ENCODE measurements at places on chromosomes 7 and 10.

DNA sequence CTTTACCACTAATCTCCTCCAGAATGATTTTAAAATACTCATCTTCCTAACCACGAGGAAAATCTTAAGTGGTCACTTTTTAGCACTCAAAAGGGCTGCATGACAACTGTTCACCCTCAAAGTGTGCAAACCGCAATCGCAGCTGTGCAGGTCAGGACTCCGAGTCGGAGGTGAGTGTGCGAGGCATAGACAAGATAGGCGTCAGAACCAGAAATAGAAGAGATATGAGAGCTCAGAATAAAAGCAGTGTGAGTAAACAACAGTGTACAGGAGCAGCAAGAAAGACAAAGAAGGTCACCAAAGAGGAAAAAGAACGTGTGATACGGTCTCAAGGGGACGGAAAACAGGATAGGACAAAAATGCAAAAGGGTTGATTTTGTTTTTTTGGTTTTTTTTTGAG lies 17.5 kb upstream of the ENO4 start:
- DNase-seq = no peak

- no peak for DNase-seq
Measured at GRCh38 chr10:124944982-124945381, 3.1 kb downstream of the ZRANB1 start.

- DNase-seq = no peak
Measured at GRCh38 chr10:80163741-80164341, 31.3 kb downstream of the PLAC9 start.

DNA sequence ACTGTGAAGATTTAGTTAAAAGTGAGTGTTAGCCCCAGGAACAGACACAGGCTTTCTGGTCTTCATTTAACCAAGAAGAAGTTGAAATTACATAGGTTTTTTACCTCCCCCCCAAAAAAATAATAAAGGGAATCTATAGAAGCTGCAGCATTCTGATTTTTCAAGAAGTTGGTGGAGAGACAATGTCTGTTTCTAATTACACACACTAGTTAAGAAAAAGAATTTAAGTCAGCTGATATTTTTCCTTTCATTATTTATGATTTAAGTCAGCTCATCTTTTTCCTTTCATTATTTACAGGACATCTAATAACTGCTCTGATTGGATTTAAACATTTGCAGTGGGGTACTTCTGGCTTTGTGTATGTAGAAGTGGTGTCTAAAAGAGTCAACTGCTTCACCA lies 201.4 kb upstream of the NRP1 start:
- no peak for DNase-seq

DNA sequence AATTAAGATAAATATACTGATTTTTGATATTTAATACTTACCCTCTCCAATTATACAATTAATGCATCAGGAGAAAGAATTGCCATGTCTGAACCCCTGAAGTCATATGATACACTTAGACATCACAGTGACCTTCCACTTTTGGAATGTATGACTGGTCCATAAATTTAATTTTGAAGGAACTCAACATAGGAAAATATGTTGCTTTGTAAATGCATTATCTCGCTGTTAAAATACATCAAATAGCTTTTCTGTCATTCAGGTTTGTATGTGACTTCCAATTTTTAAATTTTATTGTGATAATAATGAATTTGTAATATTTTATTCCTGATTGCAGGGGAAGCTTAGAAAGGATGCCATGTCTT lies 631.9 kb upstream of the ANKRD30A start:
- no peak for DNase-seq

DNA sequence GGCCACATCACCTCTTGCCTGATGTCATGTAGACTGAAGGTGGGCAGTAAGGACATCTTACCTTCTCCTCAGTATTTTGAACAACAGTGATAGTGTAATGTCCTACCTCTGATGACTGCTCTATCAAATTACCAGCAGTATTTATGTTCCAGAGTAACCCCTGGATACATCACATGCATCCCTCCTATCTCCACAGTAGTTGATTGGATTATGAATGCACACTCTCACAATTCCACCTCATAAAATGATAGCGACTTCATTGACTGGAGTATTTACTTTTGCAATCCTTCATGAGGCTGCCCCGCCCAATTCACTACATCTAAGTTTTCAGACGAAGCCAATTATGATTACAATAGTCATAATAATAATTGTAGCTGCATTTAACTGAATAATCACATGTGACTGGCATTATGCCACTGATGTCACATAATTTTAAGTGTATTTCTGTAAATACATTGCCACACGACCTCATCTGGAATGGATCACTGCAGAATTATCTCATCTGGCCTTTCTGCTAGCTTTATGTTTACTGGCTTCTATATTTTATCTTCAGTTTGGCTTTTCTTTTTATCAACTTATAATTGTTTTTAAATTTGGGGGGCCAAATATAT lies 268.9 kb downstream of the SLC25A13 start:
- DNase-seq = no peak

DNA sequence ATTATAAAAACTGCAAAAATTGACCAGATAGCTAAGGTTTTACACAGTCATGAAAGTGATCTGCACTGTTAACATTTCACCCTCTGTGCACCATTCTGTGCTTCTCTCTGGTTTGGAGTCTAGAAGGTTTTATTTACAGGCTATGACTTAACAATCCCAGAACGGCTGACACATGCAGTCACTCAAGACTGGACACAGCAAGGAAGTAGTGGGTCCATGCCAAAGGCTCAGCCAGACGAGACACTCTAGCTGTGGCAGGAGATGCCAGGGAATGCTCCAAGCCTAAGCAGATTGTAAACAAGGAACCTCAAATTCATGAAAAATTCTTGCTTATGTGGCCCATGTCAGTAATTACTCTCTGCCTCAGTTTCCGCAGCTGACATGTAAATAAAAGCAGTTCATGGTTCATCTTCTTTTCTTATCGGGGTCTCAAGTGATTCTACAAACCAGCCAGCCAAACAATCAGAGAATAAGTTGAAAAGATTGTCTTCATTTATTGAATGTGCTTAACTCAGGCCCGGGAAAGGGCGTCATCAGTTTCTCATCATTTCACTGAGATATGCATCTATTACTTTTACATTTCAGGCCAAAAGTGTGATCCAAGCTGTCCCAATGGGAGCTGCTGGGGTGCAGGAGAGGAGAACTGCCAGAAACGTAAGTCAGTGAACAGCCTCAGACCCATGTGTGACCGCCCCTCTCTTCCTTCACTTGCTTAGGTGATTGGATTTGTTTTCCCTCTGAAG lies 132.1 kb downstream of the EGFR start:
- no peak for DNase-seq

DNA sequence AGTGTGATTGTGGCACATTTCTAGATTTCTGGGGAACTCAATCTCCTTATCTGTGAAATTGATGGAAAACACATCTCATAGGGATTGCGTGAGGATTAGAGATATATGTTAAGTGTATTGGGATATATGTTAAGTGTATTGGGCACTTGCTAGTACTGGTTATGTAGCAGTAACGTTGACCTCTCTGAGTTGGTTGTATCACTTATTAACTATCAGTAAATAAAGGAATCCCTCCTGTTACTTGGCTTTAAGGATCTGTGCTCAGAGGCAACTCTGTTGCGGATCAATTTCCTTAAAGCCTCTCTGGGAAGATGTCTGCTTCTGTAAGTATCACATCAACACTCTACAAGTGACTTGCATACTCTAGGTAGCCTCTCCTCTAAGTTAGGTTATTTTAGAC lies 25.2 kb downstream of the GNAI1 start:
- DNase-seq = no peak

GRCh38 chr10:58081353-58081752 lies 186.3 kb downstream of the IPMK start:
- no peak for DNase-seq

- DNase-seq = no peak
Measured at GRCh38 chr7:131302876-131303707, 24.6 kb upstream of the MKLN1 start.

DNA sequence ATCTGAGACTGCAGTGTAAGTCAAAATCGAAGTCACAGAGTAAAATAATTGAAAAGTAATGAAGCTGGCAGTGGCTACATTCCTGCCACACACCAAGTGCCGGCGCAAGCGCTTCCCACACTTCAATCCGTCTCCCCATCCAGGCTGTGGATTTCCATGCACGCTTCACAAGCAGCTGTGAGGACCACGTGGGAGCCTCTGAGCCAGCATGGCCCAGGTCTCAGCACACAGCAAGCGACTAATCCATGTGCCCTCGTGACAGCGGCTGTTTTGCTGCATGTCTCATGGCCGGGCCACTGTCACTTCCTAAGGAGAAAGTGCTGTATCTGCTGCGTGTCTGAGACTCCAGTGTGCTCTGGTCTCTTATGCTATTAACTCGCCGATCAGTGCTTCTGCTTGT lies 566.9 kb downstream of the DNAJB6 start:
- no peak for DNase-seq

- no peak for DNase-seq
Measured at GRCh38 chr10:75189266-75190096, 21.1 kb upstream of the VDAC2 start.

DNA sequence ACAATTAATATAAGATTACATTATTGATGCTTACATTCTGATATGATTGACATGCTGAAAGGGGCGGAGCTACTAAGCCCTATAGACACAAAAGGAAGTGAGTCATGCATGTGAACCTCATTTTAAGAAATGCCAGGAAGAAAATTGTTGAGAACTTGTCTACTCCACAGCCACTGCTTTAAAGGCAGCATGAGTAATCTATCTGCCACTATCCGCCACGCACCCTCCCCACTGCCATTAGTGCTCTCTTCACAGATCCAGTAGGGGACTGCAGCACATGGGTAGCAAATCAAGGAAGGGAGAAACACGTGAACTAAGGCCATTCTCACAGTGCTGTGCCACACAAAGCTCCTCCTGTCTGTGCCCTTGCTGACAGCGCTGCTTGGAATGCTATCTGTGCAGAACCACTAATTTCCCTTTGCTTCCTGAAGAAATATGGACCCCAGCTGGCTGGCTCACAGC lies 524.8 kb downstream of the GRM8 start:
- DNase-seq = no peak

DNA sequence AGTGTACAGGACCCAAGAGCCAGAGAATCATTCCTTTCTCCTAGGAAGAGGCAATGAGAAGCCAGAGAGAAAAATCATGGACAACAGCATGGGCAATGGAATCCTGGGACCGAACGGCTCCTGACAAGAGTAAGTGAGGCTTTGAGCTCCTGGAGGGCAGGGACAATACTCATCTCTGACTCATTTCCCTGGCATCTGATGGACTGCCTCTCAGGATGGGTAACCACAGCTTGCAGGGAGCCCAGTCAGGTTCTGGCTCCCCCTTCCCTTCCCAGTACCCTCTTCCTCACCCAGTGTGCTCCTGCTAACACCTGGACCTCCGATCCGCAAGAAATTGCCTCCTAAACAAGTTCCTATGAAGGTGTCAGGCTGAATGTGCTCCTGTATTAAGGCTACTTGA lies 51.2 kb upstream of the SORCS3 start:
- DNase-seq = no peak

GRCh38 chr7:112156412-112156811 lies 49.8 kb downstream of the DOCK4 start:
- DNase-seq = no peak

DNA sequence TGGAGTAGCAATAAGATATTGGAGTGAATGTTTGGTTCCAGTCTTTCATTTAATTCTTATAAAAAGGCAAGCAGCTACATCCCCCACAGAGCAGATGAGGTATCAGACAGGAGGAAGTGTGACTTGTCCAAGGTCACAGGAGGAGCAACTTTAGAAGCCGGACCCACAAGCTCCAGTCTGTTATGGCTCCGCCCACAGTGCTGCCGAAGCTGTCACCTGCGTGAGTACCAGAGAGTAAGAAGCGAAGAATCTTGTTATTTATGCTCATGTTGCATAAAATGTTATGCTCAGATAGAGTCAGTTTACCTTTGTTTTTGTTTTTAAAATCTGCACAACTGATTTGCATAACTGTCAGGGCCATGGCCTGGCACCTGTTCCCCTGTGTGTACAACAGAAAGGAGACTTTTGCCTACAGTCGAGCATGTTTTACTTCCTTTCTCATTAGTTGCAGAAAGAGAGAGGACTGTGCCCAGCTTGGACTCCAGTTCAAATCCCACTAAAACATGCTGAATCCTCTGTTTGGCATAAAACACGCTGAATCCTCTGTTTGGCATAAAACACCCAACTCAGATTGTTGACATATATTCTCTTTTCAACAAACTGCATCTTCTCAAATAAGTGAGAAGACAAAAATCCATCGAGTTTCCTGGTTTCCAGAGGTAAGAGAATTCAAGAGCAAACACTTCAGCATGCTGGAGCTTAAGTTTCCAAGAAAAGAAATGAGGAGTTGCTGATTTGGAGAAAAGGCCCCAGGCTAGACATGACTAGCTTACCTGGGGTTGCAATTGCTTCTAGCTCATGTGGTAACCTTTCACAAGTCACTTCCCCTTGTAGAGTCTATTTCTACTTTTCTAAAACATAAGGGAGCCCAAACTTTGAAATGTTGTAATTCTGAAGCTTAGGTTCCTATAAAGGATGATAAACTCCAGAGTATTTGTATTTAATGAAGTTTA lies 409.8 kb upstream of the ZMIZ1 start:
- DNase-seq = no peak

- DNase-seq = no peak
Measured at GRCh38 chr7:123241809-123242208, 42.0 kb upstream of the SLC13A1 start.

- DNase-seq = no peak
Measured at GRCh38 chr10:75379212-75379724, 22.3 kb downstream of the ZNF503 start.

DNA sequence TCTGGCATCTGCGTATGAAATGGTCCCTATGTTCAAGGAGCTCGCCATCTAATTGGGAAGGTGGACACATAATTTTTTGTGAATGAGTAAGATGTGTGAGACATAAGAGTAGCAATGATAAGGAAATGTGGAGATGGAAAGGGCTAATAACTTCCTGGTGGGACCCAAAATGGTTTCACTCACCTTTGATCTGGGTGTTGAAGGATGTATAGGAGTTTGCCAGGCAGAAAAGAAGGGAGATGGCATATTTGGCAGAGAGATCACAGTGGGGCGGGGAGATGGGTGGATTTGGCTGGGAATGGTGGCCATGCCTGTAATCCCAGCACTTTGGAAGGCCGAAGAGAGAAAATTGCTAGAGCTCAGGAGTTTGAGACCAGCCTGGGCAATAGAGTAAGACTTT lies 4.5 kb downstream of the POP7 start:
- DNase-seq = no peak

DNA sequence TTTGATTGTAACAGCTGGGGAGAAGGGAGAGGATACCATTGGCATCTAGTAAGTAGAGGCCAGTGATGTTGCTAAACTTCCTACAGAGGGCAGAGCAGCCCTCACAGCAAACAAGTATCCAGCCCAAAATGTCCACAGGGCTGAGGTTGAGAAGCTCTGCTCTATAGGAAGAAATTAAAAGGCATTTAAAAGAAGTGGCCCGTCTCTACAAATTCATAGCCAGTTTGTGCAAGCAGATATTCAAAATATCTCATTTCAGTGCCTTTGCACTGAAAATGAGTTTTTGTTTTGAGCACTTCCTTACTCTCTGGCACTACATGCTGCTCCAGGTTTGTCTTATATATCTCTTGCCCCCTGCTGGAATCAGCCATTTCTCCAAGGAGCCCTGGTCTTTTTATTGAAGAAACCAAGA lies 330.0 kb downstream of the BBS9 start:
- no peak for DNase-seq

All from brain pericyte (primary cell).